ENCODE measurements at places on chromosomes 7 and 10.
A peak's percentile ranks its signal among the peaks of the same experiment; 100 is the strongest.

- peak; percentile 63 for DNase-seq
Measured at GRCh38 chr7:141076377-141076776, 2.5 kb downstream of the TMEM178B start.

DNA sequence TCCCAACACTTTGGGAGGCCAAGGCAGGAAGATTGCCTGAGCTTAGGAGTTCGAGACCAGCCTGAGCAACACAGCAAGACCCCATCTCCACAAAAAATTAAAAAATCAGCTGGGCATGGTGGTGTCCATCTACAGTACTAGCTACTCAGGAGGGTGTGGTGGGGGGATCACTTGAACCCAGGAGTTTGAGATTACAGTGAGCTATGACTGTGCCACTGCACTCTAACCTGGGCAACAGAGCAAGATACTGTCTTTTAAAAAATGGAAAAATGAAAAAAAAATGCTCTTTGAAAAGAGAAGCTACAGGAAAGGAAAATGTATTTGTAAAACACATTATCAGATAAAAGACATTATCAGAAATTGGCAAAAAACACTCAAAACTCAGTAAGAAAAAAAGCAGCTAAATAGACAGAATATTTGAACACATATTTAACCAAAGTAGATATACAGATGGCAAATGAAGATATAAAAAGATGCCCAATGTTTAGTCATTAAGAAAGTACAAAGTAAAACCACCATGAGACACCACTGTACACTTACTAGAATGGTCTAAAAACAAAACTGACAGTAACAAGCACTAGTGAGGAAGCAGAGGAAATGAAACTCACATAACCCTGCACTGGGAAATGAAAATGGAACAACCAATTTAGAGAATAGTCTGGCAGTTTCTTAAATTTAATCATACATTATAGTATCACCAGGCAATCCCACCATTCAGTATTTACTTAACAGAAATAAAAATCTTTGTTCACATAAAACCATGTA is 40.5 kb downstream of the NRBF2 start:
- no peak for DNase-seq

DNA sequence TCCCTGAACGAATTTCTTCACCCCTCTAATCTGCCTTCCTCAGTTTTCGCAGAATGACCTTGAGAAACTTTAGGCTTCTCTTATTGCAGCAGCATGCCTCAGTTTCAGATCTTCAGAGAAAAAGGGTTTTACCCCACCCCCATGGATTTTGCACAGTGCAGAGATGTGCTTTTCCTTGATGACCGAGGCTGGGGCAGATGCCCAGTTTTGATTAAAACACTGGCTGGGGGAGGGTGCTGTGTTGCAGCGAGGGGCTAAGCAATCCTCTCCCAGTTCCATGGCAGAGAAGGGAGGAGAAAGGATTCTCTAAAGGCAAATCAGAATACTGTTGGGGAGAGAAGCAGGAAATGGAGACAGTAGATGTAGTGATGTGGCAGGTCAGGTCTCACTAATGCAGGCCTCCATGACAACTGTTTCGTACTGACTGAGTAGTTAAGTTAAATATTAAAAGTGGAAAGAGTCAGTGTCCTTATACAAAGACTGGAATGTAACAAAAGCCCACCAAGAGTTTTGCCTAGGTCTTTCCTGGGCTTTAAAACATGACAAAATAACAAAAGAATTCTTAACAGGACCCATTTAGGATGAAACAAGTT is 50.8 kb upstream of the PDZD8 start:
- DNase-seq: no peak

GRCh38 chr7:148773334-148773733 is 74.6 kb downstream of the CUL1 start:
- DNase-seq: peak; percentile 72

DNA sequence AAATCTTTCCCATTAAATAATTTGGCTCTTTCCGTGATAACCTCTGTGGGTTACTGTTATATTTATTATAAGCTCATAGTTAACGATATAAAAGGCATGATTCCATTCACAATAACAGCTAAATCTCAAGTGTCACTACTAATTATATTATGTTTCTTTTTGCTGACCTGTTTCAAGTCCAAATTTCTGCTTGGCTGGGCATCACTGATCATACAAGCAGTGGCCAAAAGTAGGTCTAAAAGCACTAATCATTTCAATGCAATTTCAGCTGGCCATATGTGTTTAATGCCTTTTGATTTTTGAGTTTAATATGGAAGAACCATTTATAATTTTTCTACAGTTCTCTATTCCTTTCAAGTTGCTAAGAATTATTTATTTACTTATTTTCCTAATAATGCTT is 110.7 kb downstream of the SEMA3A start:
- DNase-seq: peak; percentile 72

GRCh38 chr10:78745441-78745840 is 323.3 kb upstream of the ZMIZ1 start:
- no peak for DNase-seq

- DNase-seq: peak; percentile 41
Measured at GRCh38 chr10:89853781-89854191, 152.4 kb downstream of the KIF20B start.

- DNase-seq: no peak
Measured at GRCh38 chr7:37540917-37541316, 92.3 kb upstream of the ELMO1 start.

- no peak for DNase-seq
Measured at GRCh38 chr10:86802473-86803108, 46.2 kb downstream of the BMPR1A start.

- DNase-seq: no peak
Measured at GRCh38 chr10:32446536-32447406, 831 bp downstream of the CCDC7 start.

DNA sequence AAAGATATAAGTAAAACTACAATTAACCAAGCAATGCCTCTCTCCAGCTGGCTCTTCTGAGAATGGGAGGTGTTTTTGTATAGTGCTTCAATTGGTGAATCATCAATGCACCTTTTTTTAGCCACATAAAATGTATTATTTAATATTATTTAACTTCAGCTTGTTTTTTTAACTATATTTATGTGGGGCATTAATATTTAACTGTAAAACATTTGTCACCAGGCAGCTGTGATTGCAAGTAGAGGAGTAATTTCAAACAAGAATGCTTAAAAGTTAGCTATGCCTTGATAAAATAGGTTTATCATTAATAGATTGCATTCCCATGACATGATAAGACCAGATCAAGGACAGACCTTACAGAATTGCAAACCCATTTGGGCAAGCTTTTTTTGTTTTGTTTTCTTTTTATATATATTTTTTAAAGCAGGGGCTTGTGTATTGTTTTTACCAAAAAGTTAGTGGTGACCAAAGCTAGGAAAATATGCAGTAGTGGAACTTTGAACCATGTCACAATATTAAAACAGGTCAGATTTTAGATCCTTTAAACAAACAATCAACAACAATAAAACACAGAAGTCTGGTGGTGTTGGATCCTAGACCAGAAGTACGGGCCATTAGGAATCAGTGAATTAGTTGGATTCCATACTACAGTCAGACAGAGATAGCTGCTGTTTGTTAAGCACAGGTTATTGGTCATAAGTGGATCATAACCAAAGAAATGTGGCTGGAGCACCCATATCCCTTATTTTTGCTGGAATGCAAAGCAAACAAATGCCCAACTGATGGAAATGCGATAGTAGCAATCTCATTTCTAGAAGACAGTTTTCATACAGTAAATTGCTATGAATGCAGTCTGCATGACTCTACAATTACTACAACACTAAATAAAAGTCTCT is 2.9 kb downstream of the CAV2 start:
- no peak for DNase-seq

All from eye (tissue), 1 donor.